HTR-8/SVneo (cell line): ENCODE measurements at places on chromosomes 3 and 15.

DNA sequence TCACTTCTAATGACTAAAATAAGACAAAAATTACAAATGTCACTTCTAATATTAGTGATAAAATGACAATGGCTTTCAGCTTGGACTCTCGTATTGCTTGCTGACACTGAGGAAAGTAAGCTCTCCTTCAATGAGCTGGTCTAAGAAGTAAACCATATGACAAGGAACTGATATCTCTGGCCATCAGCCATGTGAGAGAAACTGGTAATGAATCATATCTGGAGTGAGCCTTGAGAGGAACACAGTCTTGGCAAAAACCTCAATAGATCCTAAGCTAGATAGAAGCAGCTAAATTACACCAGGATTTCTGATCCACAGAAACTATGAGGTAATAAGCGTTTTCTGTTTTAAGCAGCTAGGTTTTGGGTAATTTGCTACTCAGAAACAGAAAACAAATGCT is 1575.1 kb downstream of the OTOL1 start:
- peak; percentile 23 for DNase-seq

GRCh38 chr15:45715528-45715927 is 80.7 kb downstream of the SQOR start:
- DNase-seq = no peak

GRCh38 chr15:67720556-67721175 is 104.6 kb upstream of the SKOR1 start:
- no peak for DNase-seq

DNA sequence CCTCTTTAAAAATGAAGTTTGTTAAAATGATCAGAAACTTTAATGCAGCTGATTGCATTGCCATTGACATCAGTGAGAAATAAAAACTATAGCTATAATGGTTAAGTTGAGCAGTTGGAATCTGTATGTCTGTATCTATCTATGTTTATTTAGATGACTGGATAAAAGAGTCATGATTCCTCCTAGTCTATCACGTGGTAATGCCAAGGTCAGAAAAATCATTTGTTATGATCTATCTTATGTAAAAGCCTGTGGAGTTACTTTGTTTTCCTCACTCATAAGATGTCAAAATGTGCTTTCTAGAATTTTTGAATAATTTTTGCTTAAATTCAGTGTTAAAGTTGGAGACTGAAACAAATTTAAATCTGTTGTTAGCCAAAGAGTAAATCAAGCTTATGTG is 63.3 kb downstream of the MBNL1 start:
- no peak for DNase-seq

DNA sequence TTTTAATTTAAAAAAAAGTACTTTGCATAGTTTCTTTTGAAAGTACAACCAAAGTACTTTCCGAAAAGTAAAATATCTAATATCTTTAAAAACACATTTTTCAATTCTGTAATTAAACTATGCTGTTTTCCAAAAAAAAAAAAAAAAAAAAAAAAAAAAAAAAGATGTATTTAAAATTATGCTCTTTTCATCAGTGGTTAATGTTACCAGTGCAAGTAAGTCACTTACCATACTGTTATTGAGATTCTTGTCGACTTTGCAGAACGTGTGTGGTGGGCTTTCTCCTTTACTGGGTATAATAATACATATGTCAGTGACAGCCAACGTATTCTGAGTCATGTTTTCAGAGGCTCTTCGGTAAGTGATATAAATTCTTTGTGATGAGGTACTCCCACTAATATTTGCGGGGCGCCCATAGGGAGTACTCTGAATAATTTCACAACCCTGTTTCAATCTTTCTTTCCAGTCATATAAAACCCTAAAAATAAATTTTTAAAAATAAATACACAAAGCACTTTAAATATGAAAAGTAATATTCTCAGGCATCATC is 39.9 kb downstream of the DENND4A start:
- DNase-seq = peak; percentile 27

- DNase-seq = no peak
These were observed 159.7 kb downstream of the GOLIM4 start for GRCh38 chr3:167936019-167936418.

DNA sequence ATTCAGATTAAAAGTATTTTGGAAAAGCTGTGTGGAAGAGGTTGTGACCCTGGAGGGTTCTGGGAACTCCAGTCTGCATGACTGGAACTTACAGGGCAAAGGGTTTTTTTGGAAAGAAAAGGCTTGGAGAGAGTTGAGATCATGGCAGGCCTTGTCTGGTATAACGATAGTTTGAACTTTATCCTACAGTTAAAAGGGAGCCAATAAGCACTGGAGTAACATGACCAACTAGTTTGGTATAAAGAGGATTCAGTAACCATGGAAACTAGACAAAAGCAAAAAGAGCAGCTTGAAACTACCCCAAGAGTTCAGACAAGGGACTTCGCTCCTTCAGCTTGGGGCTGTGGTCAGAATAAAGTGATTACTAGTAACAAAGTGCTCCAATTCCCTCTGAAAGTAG is 151.2 kb upstream of the TMCO5A start:
- DNase-seq = no peak

GRCh38 chr3:128411574-128412064 is 55.1 kb downstream of the DNAJB8 start:
- no peak for DNase-seq

DNA sequence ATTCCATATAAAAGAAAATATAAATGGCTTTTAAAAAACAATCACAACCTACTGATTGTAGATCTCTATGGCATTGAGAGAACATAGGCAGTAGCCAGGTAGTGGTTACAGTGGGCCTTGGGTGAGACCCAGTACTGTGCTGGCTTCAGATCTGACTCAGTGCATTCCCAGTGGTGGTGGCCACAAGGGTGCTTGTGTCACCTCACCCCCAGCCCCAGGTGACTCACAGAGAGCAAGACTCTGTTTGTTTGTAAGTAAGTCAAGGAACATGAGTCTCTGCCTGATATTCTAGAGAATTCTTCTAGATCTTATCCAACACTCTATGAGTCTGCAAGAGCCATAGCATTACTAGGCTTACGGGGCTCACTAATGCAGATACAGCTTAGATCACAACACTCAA is 118.8 kb upstream of the AZI2 start:
- DNase-seq = no peak

DNA sequence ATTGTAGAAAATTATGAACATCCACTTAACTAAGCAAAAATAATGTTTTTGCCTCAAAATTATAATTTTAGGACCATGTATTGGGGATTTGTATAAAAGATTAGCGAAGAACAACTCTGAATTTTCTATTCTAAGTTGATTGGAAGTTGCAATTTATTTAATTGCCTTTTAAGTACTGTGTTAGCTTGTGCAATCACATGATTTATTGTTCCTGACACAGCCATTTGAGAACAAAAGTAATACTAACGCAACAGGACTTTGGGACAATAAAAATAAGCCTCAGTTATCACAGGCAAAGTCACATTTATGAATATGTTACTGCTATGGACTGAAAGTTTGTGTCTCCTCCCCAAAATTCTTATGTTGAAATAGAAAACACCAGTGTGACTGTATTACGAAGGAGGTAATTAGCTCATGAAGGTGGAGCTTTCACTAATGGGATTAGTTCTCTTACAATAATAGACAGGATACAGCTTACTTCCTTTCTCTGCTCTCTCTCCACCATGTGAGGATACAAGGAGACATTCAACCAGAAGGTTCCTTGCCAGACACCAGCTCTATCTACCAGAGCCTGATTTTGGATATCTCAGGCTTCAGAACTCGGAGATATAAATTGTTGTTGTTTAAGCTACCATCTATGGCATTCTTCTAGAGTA is 745.9 kb downstream of the ZBBX start:
- DNase-seq = no peak
